ENCODE measurements at places on chromosomes 2 and 18.

- peak; percentile 81 for DNase-seq
Observed at GRCh38 chr2:114550895-114551793, 108.7 kb downstream of the DPP10 start.

- no peak for DNase-seq
Observed at GRCh38 chr2:20627712-20628380, 23.1 kb downstream of the HS1BP3 start.

GRCh38 chr2:226788064-226788463 is 11.6 kb downstream of the IRS1 start:
- no peak for DNase-seq

GRCh38 chr2:117055499-117056375 is 758.8 kb upstream of the DDX18 start:
- no peak for DNase-seq

DNA sequence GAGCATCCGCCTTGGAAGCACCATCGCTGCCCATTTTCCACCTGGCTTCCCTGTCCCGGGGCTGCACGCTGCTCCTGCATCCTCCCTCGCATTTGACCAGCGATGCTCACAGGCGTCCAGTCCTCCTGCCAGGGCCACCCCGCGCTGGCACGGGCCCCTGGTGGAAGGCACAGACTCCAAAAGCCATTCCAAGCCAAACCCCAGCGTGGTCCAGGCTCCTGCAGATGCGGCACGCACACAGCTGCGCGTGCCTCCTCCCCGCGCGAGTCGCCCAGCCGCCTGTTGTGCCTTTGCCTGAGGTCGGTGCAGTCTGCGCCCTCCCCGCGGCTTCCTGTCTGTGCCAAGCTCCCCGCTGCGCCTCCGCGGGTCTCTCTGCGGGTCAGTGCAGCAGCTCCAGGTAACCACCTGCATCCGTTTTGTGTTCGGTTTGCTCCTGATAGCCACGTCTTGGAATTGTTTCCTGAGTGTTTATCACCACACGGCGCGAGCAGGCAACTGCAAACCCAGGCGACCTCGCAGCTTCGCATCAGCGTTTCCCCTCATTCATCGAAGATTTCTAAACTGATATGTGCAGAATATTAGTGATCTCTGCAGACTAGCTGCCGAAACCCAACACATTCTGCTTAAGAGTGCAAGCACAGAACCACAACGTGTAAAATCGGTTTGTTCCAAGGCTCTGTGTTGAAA is 65.2 kb upstream of the SALL3 start:
- DNase-seq = no peak

GRCh38 chr2:240920783-240921231 is 14.7 kb downstream of the CROCC2 start:
- no peak for DNase-seq

GRCh38 chr18:52824126-52824525 is 484.1 kb downstream of the DCC start:
- peak; percentile 53 for DNase-seq

- DNase-seq = no peak
Observed at GRCh38 chr2:41321351-41321750, 726.5 kb upstream of the PKDCC start.

DNA sequence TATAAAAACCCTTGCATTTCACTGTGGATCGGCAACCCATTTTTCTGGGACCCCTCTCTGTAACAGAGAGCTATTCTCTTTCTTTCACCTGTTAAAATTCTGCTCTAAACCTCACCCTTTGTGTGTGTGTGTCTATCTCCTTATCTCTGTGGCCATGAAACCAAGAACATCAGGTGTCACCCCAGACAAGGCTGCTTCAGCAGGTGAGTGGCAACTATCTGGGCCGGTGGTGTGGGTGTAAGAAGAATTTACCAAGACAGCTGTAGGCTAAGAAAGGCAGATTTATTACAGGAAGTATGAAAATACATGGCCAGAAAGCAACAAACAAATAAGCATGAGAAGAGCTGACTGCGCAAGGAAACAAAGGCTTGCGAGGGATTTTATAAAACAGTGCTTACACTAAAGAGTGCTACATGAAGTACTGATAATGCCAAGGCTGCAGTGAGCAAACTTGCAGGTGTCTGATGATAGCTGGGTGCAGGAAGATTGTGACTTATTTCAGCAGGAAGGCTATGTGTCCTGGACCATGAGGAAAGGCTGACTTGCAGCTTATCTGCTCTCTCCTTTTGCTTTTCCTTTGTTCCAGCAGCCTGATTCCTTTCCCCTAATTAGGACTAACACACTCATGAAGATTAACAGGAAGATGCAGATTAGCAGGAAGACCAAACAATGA is 421.1 kb downstream of the PTH2R start:
- DNase-seq = no peak

DNA sequence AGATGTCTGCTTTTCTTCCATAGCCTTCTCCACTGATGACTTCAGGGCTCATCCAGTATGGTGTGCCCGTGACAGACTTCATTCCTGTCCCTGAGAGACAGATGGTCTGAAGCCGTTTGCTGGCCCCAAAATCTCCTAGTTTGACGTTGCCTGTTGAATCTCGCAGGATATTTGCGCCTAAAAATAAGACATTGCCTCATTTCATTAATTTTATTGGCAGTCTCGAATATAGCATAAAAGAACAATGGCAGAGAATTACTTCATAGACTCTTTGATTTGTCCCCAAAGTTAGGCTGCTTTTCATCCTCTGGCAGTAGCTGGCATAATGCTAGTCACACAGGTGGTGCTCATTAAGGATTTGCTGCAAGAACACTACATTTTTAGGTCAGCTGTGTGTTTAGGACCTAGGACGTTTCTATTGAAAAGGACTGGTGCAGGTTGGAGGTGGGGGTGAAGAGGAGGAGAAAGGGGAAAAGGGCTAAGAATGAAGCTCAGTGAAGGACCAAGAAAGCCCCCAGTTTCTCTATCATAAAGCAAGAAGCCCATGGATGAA is 14.7 kb upstream of the ERCC3 start:
- no peak for DNase-seq

DNA sequence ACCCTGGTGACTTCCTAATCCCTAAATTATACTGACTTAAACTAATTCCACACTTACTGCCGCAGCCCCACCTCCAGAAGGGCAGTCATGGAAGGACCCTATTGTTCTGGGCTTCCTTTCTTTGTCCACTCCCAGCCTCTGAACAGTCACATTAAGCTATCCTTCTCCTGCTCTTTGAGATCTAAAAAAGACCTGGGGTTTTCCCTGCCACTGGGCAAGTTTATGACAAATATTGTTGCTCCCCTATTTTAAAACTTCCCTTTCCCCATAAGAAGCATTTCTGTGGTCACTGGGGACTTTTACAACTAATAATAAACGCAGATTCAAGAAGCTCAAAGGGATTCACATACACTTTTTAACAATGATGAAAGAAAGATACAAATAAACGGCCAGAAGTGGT is 47.2 kb upstream of the XPO1 start:
- DNase-seq = peak; percentile 29

- no peak for DNase-seq
Observed at GRCh38 chr2:52022006-52022405, 990.1 kb upstream of the NRXN1 start.

- peak; percentile 22 for DNase-seq
Observed at GRCh38 chr18:34909637-34910364, 131.4 kb upstream of the MAPRE2 start.
